IPS-NIHi11 (cell line): ENCODE measurements at places on chromosomes 13 and 19.

- DNase-seq, result no peak
These were observed 115.2 kb downstream of the STK24 start for GRCh38 chr13:98461486-98462240.

DNA sequence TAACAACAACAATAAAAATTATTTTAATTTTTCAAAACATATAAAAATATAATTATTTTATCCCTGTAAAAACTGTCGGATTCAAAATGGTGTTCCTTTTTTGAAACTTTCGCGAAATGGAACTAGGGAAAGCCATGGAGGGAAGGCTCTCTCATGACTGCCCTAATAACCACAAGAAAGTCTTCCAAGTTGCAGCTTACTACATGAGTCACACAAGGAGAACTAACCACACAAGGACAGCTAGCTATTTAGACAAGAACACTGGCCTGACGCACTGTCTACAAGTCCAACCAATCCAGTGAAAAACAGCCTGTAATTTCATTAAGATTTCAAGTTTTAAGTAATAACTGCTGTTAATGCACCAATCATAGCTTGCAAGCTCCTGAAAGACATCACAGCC, 319.2 kb upstream of the PCDH9 start:
- DNase-seq, result no peak

GRCh38 chr13:27355894-27356293, 68.5 kb upstream of the GTF3A start:
- peak; percentile 54 for DNase-seq

DNA sequence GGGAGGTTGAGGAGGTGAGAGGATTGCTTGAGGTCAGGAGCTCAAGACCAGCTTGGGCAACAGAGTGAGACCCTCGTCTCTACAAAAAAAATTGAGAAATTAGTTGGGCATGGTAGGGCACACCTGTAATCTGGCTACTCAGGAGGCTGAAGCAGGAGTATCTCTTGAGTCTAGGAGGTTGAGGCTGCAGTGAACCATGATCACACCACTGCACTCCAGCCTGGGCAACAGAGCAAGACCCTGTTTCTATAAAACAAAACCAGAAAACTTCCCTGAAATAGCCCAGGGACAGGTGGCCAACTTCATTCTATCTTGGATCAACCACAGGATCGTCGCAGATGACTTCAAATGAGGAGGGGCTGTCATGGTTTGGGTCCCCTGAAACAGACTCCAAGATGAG, 28.7 kb downstream of the COLGALT1 start:
- no peak for DNase-seq

DNA sequence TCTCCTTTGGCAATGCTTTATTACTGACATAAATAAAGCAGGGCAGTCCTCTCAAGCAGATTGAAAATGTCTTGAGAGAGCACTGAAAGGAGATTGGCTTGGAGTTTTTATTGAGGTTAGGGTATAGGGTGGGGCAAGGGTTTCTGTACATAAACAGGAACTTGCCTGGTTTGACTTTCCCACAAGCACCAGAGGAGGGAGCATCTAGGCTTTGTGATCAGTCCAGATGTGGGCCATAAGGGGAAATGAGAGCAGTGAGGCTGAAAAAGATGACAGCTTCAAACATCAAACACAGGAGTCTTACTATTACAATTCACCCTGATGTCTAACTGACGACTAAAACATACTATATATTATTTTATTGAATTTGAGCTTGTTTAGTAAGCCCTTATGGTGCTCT, 260.9 kb downstream of the MTUS2 start:
- DNase-seq, result no peak

GRCh38 chr13:50599927-50600326, 243.6 kb downstream of the DLEU7 start:
- DNase-seq, result no peak

GRCh38 chr19:41363371-41363752, 587 bp downstream of the B9D2 start:
- DNase-seq, result no peak

DNA sequence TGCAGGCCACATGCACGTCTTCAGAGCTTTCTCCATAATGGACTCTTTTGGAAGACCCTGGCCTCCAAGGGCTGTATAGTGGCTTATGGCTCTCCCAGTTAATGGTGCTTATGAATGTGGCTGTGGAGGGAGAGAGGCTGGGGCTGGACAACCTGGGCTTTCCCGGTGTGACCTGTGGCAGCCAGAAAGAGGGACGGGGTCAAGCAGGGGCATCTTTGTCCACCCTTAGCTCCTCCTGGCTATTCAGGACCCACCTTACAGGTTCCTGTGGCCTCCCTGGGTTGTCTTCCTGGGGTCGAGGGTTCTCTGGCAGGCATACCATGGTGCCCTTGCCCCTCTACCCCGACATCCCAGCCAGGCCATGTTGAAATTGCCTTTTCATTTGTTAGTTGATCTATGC, 75.6 kb downstream of the SIPA1L3 start:
- no peak for DNase-seq

GRCh38 chr13:38899571-38899970, 91.1 kb downstream of the STOML3 start:
- no peak for DNase-seq

GRCh38 chr19:3359919-3360420, 6.4 kb upstream of the NFIC start:
- DNase-seq, result peak; percentile 82

- DNase-seq, result no peak
These were observed 4.2 kb upstream of the CCNA1 start for GRCh38 chr13:36428086-36428485.

DNA sequence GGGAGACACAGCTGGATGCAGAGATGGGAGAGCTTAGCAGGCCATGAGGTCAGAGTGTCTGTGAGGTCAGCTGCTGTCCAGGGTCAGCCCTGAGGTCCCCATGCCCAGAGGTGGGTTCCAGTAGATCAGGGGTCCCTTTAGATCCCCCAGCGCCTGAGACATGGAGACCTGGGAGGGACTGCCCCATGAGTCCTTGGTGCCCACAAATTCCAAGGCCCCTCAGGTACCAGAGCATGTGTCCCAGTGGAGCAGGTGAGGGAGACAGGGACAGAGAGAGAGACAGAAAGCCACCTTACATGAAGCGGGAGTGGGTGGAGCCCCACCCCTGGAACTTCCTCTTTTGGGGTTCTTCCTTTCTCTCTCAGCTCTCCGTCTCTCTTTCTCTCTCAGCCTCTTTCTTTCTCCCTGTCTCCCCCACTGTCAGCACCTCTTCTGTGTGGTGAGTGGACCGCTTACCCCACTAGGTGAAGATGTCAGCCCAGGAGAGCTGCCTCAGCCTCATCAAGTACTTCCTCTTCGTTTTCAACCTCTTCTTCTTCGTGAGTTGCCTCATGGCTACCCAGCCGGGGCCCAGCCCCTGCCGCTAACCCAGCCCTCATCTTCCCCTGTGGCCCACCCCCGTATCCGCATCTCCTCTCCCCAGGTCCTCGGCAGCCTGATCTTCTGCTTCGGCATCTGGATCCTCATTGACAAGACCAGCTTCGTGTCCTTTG, at the start of gene CD37:
Gene CD37, plus strand, starts transcription at position 336 of the 713 bp plus-strand sequence. Its CDS starts 135 bp downstream, at position 471.
- no peak for DNase-seq

DNA sequence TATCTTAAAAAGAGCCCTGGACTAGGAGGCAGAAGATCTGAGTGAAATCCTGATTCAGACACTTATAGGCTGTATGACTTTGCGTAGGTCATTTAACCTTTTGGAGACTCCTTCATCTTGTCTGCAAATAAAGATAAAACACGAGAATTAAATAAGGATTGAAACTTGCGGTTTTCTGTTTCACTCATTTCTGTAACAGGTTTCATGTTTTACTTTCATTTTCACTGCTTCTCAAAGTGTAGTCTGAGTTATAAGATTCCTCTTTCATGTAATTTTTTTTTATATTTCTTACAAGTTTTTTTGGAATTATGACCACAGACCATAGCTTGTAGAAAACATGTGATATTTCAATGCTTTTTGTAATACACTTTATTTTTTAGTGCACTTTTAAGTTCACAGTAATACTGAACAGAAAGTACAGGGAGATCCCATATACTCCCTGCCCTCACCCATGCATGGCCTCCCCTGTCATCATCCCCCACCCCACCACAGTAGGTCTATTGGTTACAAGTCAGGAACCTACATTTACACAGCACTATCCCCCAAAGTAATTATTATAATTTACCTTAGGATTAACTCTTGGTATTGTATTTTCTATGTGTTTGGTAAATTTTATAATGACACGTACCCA, 174.6 kb downstream of the ITGBL1 start:
- DNase-seq, result no peak

DNA sequence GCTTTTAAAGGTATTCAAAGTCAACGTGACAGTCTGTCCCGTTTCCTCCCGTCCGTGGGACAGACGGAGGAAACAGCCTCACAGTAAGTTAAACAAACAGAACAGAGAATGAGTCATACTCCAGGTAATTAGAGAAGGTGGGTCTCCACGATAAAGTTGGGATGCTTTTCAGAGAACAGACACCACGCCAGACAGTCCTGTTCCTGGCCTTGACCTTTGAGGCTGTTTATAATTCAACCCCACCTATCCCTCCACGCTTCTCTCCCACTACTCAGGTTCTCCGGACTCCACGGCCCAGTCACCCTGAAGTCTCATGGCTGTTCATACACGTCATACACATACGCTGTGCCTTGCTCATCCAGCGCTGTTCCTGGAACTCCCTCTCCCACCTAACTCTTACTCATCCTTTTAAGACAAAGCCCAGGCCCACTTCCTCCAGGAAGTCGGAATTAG, 42.5 kb downstream of the ARHGEF18 start:
- no peak for DNase-seq

DNA sequence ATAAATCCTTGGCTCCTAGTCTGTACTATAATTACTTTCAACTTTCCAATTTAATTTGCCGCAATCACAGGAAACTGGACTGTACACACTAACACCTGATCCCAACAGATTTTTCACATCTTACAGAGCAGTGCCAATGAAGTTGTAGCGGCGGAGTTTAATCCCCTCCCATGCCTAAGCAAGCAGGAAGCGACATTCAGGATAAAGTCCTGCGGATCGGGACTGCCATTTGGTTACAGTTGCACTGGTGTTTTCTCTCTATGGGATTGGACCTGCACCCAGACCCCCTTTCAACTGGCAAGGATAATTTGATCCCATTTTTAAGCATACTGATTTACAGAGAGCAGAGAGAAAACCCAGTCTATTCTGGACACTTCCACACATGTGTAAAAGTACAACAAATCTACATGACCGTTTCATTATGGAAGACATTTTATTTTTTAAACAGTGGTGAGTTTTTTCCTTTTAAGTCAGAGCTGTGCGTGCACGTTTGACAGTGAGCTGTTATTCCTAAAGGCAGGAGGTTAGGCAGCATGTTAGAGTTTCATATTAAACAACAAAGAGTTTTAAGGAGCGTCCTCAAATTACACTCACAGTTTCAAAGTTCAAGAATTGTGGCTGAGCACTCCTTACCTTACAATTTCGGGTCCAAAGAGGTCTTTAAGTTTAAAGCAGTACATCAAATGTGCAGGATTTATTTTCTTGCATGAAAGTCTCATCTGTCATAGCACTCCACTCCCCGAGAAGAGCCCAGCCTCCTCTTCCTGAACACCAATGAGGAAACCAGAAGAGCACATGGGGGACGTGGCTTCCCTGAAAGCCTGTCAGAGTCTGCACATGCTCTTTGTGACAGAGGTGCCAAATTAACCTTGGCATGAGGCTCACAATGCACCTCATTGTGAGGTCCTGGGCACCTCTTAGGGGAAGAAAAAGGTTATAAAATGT, 141.6 kb upstream of the RFC3 start:
- peak; percentile 68 for DNase-seq

DNA sequence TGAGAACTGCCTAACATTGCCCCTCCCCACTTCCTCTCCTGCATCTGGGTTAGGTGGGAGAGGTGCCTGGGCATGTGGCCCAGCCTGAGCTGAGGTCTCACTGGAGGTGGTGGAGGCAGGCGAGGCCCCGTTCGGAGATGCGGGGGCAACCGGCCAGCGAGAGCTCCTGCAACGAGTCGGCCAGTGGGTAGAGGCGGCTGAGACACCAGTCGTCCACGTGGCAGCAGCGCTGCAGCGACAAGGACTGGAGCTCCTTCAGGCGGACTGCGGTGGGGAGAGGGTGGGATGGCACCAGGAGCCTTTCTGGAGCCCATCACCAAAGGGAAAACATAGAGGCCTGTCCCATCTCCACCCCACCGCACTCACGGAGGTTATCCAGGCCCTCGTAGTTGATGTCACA, 6.0 kb upstream of the B3GNT8 start:
- DNase-seq, result no peak

GRCh38 chr13:99894840-99895443, 76.6 kb downstream of the ZIC5 start:
- DNase-seq, result no peak

GRCh38 chr19:6693056-6693471, 23.1 kb upstream of the TNFSF14 start:
- DNase-seq, result no peak

DNA sequence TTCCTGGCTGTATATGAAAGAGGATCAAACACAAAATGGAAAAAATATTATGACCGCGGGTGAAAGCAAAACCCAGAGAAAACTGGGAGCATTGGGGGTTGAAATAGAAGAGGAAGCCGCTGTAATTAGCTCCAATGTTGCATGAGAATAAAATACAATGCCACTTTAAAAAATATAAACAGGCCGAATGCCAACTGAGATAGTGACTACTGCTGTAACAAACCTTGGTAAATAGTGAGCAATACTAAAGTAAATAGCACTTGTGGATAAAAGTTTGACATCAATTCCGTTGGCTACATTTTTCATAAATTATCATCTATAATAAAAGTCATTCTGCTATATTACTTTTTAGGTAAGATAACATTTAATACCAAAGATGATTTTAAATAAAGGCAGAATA, 395.8 kb upstream of the MIR17HG start:
- no peak for DNase-seq

- DNase-seq, result no peak
These were observed 19.2 kb upstream of the AKT2 start for GRCh38 chr19:40304306-40304705.

- no peak for DNase-seq
These were observed 1610.1 kb upstream of the PCDH20 start for GRCh38 chr13:63025741-63026140.

- no peak for DNase-seq
These were observed 901.4 kb downstream of the EFNB2 start for GRCh38 chr13:105634059-105634458.

GRCh38 chr13:64099994-64100393, 2684.3 kb upstream of the PCDH20 start:
- DNase-seq, result peak; percentile 6

GRCh38 chr13:100493418-100493817, 95.2 kb downstream of the GGACT start:
- no peak for DNase-seq

GRCh38 chr19:32809254-32809653, 60.3 kb downstream of the SLC7A9 start:
- DNase-seq, result no peak
